ENCODE measurements at places on chromosomes 16 and 17.

DNA sequence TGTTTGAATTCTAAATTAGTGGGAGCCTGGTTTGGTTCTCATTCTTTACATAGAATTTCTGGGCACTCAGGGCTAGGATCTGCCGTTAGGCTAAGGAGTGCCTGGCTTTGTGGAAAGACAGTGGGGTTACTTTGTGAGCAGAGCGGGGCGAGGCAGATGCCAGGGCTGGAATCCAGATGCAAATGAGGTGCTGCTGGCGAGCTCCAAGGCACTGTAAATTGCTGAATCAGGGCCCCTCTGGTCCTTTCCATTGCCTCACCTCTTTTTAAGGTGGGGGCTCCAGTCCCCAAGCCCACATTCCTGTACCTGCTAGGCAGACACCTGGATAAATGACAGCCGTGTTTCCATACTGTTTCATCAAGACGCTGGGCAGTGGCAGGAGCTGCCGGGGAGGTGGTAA, 33.8 kb downstream of the PIPOX start:
- DNase-seq, result no peak

GRCh38 chr16:73730481-73731090, 566.0 kb upstream of the PSMD7 start:
- DNase-seq, result no peak

DNA sequence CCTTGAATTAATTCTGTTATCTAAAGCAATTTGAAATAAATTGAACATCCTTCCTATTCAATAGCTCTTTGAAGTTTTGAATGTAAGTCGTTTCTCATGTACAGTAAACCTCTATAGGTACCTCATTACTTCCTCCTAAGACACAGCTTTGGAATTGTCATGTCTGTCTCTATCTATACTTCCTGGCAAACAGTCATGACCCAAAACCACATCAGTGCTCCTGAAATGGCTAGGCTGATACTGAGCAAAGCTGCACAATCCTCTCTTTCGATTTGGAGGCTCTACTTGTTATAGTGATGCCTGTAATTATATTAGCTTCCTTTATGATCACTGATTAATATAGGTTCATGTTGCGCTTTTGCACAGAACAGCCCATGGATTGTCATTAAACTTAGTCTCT, 110.1 kb downstream of the ADAMTS18 start:
- no peak for DNase-seq

DNA sequence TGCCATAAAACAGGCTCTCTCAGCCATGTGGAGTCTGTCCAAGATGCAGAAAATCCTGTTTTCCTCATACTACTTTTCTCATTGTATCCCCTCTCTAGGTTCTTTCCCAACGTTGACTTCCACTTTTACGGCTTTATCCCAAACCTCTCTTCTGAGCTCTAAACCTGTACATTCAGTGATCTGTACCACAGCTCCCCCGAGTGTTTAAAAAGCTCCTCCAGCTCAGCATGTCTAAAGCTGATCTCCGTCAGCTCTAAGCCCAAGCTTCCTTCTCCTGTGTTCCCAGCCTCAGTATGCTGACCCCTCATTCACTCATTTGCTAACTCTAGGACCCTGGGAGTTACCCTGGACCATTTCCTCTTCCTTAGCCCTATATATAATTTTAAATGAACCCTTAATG, 144.6 kb downstream of the DNAH9 start:
- no peak for DNase-seq

GRCh38 chr17:78862073-78863023, 21.7 kb upstream of the USP36 start:
- DNase-seq, result no peak

DNA sequence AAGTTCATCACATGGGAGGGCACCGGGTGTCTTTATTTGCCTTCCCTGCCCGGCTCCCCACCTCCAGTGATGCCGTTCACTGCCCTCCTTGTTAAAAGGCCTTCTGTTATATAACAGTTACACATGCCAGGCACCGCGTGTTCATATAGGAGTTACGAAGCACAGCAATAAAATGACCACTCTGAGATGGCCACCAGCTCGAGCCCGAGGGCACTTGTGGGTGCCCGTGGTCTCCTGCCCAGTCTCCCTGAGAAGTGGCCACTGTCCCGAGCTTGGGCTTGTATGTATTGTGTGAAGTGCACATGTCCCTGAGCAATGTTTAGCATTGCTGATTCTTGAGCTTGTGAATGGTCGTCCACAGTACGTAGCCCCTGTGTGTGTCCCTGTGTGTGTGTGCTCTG, 355.6 kb downstream of the SEC14L1 start:
- no peak for DNase-seq

- DNase-seq, result no peak
Measured at GRCh38 chr17:29149431-29150064, 30.6 kb downstream of the MYO18A start.

- no peak for DNase-seq
Measured at GRCh38 chr17:60321336-60322055, 70.4 kb downstream of the USP32 start.

- no peak for DNase-seq
Measured at GRCh38 chr16:35908942-35909341, 2449.5 kb downstream of the TP53TG3F start.

DNA sequence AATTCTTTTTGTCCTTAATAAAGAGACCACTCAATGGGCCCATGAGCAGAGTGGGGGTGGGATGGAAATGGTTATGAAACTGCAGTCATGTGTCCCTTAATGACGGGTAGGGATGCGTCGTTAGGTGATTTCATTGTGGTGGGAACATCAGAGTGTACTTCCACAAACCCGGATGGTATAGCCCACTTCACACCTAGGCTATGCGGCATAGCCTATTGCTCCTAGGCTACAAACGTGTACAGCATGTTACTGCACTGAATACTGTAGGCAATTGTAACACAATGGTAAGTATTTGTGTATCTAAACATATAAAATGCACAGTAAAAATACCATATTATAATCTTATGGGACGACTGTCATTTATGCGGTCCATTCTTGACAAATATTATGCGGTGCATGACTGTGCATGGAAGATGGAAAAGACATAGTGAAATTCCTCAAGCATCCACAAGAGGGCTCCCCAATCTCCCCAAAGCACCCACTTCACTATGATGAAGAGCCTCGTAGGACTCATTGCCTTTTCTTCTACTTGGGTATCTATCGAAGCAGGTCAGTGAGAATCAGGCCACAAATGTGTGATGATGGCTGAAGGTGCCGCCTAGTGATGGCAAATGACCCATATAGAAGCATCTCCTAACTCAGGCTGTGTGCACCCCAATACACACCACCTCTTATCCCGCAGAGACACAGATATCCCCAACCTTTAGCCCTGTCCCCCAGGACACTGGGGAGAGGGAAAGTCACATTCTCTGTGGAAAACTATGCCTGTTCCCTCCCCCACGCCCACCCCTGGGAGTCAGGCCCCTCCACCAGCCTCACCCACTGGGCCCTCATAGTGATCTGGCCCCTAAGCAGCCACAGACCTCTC, 43.5 kb downstream of the TBX21 start:
- peak; percentile 55 for DNase-seq

DNA sequence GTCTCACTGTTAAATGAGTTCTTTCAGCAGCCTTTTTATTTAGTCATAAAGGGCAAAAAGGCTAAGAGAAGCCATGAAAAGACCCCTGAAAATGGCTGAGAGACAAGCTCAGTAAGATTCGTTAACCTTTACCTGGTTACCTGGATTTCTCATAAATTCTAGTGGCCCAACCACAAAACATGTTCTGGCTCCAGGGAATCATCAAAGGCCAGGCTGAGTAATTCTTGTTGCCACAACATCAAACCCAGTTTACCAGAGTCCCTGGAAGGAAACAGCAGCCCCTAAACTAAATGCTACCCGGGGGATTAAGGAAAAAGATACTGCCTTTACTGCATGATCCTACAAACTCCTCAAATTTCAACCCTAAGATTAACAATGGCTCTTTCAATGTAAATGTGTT, 15.8 kb downstream of the CYTH1 start:
- DNase-seq, result no peak

DNA sequence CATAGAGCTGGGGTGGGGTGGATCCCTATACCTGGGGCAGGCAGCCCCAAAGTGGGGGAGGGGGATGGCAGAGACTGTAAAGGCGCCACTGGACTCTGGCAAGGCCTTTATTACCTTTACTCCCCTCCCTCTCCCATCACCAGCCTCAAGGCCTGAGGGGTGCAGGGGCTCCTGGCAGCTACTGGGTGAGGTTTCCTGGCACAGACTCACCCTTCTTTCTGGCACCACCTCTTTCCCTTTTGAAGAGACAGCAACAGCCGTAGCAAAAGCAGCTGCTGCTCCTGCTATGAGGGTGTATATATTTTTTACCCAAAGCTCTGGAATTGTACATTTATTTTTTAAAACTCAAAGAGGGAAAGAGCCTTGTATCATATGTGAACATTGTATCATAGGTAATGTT, 17.6 kb downstream of the RAPGEFL1 start:
- no peak for DNase-seq

DNA sequence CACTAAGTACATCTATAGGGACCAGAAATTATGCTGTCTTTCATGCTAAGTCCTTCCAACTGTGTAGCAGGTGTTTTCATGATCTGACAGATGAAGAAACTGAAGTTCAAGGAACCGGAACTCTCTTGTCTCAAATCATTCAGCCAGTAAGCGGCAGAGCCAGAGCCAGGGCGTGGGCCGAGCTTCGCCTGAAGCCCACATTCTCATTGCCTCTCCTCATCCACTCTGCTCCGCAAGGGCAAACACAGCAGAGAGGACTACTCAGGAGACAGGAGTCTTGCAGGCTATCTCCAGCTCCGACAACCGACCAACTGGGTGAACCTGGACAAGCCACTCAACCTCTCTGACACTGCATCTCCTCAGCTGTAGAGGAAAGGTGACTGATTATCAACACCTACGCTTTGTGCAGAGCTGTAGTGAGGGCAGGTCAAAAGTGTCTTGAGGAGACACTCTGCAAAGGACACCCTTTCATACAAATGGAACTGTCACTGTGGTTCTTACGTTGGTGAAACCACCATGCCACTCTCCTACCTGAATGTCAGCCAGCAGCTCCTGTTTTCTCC, 72.9 kb downstream of the CYTH1 start:
- no peak for DNase-seq

GRCh38 chr17:18225642-18226283, 328 bp downstream of the LLGL1 start:
- DNase-seq, result no peak

DNA sequence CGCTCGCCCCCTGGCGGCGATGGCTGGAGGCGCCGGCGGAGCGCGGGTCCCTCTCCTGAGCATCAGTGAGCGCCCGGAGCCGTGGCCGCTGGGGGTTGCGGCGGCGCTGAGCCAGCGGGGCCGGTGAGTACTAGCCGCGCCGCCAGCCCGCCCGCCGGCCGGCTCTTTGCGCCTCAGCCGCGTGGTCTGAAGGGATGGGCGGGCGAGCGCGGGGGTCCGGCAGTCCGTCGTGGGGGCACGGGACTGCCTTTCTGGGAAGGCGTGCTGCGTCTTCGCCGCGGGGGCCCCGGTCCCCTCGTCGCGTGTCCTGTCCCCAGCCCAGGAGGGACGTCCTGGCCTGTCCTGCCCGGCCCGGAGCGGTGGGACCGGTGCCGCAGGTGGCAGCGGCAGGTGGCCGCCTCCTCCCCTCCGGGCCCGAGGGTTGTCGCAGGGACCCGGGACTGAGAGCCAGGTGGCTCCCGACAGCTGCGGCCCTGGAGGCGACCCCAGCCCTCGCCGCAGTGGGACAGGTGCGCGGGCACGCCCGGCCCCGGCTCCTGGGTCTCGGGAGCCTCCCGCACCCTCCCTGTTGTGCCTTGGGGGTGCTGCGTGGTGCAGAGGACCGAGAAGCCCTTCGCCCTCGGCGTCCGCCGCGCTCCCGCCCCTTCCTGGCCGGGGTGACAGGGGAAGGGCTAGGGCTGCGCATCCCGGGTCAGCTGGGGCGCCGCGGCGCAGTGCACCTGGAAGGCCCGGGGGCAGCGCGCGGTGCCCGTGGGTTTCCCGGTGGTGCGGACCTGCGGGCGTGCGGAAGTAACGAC, at the start of gene SPECC1:
Gene SPECC1, plus strand, starts transcription at position 58 of the 797 bp plus-strand sequence. CDS start 87,293 bp downstream, outside the sequence.
- peak; percentile 90 for DNase-seq

DNA sequence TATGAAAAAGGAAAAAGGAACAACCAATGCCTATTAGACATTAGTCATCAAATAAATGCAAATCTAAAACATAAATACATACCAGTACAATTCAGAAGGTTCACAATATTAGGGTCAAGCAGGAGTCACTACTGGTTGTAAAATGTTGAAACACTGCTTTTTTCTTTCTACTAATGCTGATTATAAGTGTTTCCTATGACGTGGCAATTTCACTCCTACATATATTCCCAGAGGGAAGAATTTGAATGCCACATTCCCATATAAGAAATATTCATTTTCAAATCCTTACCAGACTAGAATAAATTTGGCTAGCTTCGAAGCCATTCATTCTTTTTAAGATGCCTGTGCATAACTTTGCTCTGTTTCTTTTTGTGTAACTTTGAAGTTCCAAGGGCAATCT, 2.6 kb upstream of the KRTAP9-2 start:
- no peak for DNase-seq

DNA sequence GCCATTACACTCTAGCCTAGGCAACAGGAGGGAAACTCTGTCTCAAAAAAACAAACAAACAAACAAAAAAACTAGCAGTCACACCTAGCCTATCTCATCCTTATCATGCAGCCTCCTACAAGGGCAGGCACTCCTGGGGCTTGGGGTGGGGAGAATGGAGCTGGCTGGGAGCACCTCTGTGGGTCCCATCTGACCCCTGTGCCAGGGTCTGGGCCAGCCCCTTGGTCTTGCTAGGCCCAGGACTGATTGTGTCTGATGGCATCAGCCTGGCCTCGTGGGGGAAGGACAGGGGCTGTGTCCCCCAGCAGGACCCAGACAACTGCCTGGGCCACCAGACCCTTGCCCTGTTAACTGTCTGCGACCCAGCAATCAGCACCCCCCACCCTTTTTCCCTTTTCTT, 49.8 kb downstream of the SREBF1 start:
- no peak for DNase-seq

DNA sequence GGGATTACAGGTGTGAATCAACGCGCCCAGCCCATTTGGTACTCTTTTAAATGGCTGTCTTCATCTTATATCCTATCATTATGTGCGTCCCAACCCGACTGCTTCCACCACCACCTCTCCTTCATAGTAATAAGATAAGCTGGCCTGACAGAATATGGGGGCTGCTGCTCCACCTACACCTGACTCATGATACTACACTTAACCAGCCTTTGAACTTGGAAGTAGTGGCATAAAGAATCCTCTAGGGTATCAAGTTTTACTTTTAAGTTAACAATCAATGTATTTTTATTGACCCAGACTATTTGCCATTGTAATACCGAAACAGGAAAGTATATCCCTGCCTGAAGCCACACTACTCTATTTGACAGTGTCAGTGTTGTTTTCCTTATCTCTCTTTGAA, 18.8 kb downstream of the PDZD9 start:
- DNase-seq, result no peak

GRCh38 chr16:31201582-31202413, 762 bp downstream of the PYCARD start:
- peak; percentile 60 for DNase-seq

- no peak for DNase-seq
Measured at GRCh38 chr17:16381496-16381820, 567 bp downstream of the UBB start.

- peak; percentile 53 for DNase-seq
Measured at GRCh38 chr17:21213638-21214014, 335 bp downstream of the TMEM11 start.

All from activated CD8-positive, alpha-beta memory T cell treated with anti-CD3 and anti-CD28 coated beads, Interleukin-2, amount 10 ng/mL, durations not matched to agents 7 days and 5 days (primary cell).